Mesothelial cell of epicardium (in vitro differentiated cells): ENCODE measurements at places on chromosomes 6 and 20.

- DNase-seq = no peak
- peaks cover 5% of the 10 kb centered on the region for H3K36me3 ChIP-seq
- peaks cover 10% of the 10 kb centered on the region for H3K27me3 ChIP-seq
- H3K4me1 ChIP-seq = peaks cover 23% of the 10 kb centered on the region
These were observed 2.0 kb downstream of the SPAG4 start for GRCh38 chr20:35617397-35618262.

GRCh38 chr6:111686249-111686931 lies 80.7 kb upstream of the TRAF3IP2 start:
- H3K4me3 ChIP-seq = no peak overlapping the region
- peak overlapping the region; percentile 91 for H3K27ac ChIP-seq
- no peaks in the 10 kb centered on the region for H3K27me3 ChIP-seq
- no peak for DNase-seq
- peaks cover 32% of the 10 kb centered on the region for H3K36me3 ChIP-seq

DNA sequence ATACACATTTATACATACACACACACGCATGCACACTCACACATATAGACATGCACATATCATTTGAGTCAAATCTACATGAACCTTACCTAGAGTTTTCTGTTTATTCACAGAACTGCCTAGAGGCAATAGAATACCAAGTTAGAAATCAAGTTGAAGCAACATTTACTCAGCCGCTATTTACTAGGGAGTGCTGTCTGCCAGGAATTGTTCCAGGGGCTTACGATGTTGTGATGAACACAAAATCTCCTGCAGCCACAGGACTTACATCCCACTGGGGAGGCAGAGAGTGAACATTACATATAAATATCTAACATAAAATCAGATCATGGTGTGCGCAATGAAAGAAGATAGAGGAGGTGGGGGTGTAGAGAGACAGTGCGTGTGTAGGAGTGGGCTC lies 80.4 kb downstream of the GCLC start:
- DNase-seq = no peak
- H3K4me3 ChIP-seq = no peak overlapping the region
- H3K36me3 ChIP-seq = no peaks in the 10 kb centered on the region
- H3K4me1 ChIP-seq = peaks cover 18% of the 10 kb centered on the region
- no peaks in the 10 kb centered on the region for H3K27me3 ChIP-seq

GRCh38 chr6:148790404-148790803 lies 43.6 kb downstream of the UST start:
- H3K4me1 ChIP-seq = no peaks in the 10 kb centered on the region
- no peak overlapping the region for H3K4me3 ChIP-seq
- H3K27ac ChIP-seq = no peak overlapping the region
- no peaks in the 10 kb centered on the region for H3K36me3 ChIP-seq

DNA sequence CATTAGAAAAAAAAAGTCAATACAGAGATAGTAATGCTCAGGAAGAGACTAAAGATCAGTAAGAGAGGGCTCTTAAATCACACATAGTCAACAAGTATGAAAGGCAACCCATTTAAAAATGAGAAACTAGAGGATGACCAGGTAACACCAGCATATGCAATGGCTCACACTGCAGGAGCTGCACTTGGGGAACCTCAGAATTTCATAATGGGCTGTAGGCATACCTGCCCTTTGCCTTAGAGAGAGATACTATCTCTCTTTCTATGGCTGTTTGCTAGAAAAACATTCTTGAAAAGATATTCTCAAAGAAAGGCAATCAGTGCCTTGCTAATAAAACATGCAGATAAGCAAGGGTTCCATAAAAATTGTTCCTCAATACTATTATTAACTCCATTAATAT lies 33.2 kb downstream of the HMGCLL1 start:
- H3K36me3 ChIP-seq = no peaks in the 10 kb centered on the region
- H3K27ac ChIP-seq = no peak overlapping the region
